Suppressor macrophage treated with lipopolysaccharide for 4 hours (primary cell): ENCODE measurements at places on chromosomes 6 and 20.

GRCh38 chr6:109336221-109336961 lies 45.9 kb downstream of the CD164 start:
- DNase-seq, result no peak

GRCh38 chr6:163857421-163857820 lies 442.9 kb downstream of the QKI start:
- DNase-seq, result no peak

GRCh38 chr6:57108691-57109090 lies 18.7 kb downstream of the ZNF451 start:
- peak; percentile 49 for DNase-seq

DNA sequence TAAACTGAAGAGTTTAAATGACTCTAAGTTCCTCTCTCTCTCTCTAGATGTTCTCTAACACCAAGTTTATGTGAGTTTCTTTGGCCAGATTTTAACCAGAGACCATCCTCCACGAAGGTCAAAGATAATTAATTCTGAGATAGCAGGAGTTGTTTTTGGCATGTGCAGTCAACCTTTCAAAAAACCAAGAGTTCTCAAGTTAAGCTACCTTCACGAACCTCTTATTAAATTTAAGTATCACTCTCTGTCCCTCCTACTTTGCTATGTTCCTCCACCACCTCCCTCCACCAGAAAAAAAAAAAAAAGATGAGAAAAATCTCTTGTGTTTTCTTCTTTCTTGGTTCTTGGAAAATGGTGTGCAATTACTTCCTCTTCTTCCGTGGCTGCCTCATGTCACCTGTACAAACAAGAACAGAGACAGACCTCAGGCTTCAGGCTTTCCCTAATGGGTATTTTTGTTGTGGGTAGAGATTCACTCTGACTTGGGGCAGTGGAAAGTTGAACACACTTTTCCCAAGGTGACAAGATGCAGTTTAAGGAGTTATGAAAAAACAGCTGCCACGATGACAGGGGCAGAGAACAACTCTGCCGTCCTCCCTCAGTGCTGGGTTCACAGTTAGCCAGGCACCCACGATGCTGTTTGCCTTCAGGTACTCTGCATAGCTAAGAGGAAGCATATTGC lies 64.3 kb downstream of the ADTRP start:
- DNase-seq, result no peak

DNA sequence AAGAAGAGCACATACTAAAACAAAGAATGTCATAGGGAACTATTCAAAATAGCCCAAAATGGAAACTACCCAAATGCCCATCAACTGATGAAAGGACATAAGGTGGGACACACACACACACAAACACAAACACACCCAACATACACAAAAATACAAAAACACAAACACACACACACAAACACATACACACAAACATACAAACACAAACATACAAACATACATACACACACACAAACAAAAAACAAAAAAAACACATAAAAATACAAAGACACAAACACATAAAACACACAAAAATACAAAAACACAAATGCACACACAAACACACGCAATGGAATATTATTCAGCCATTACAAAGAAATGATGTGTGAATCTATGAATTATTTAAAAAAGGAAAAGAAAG lies 203.6 kb downstream of the ERMARD start:
- no peak for DNase-seq

DNA sequence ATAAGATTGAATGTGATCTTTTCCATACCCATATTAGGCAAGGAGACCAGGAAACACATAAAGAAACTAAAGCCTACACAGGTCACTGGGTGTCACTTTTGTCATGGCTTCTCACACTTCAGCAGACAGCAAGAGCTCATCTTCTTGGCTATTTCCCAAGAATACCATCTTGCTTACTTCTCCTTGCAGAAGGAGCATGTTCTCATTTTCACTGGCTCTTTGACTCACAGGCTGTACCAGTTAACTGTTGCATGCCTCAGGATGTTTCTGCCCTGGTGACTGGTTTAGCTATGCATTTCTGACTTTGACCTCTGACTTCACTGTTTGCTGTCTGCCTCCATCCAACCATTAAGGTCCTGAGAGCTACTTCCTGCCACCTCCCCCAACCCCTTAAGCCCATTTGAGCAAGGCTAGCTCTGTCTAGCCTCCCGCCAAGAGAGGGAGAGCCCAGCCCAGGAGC lies 40.3 kb upstream of the OGFRL1 start:
- peak; percentile 96 for DNase-seq

DNA sequence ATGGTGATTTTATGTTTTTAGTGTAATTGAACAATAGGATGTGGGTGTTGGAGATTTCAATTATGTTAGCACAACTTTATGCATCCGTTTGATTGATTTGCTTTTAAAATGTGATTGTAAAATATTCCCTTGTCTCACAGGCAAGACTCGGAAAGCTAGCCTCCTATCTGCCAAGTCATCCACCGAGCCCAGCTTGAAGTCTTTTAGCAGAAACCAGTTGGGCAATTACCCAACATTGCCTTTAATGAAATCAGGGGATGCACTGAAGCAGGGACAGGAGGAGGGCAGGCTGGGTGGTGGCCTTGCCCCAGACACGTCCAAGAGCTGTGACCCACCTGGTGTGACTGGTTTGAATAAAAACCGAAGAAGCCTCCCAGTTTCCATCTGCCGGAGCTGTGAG lies 200.9 kb downstream of the SASH1 start:
- no peak for DNase-seq

DNA sequence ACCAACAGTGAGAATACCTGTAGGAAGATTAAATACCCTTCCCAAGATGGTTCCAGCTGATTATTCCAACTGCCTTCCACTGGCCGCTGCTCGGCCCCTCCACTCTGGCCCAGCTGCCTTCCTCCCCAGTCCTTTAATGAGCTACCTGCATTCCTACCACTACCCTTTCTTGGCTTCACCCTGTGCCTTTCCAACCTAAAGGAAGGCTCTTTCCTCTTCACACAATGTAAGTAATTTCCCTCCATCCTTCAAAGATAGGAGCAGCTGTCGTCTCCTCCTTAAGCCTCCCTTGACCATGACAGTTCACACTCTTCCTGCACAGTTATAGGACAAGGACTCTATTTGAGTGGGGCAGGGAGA lies 16.2 kb upstream of the SNX9 start:
- DNase-seq, result no peak

- no peak for DNase-seq
Measured at GRCh38 chr6:155443168-155443567, 12.5 kb downstream of the NOX3 start.

- DNase-seq, result no peak
Measured at GRCh38 chr20:48686238-48687116, 141.3 kb downstream of the PREX1 start.

- no peak for DNase-seq
Measured at GRCh38 chr6:64090352-64090751, 454.8 kb downstream of the PHF3 start.

GRCh38 chr6:149261364-149262040 lies 56.0 kb upstream of the TAB2 start:
- no peak for DNase-seq

GRCh38 chr6:138310821-138311220 lies 66.9 kb upstream of the SMIM28 start:
- no peak for DNase-seq

DNA sequence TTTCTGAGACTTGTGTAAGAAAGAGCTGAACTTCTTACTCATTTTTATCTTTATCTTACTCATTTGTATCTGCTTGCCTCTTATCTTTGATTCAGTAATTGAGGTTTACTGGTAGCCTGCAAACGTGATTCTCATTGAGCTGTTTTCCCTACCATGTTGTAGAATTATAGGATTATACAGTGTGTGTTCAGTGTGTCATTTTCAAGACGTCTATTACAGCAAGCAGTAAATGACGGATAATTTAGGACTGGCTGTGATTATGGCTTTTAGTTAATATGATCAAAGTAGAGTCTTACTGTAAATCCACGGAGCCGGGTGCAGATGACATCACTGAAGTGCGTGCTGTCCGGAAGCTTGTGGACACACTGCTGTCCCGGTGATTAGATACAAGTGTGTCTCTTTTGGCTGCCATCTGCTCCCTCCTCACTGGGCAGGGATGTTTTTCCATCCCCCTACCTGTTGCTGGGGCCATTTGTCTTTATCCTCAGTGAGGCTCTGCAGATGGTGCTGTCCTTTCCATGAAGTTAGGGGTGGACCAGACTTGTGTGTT lies 6.0 kb downstream of the NELFCD start:
- DNase-seq, result no peak

DNA sequence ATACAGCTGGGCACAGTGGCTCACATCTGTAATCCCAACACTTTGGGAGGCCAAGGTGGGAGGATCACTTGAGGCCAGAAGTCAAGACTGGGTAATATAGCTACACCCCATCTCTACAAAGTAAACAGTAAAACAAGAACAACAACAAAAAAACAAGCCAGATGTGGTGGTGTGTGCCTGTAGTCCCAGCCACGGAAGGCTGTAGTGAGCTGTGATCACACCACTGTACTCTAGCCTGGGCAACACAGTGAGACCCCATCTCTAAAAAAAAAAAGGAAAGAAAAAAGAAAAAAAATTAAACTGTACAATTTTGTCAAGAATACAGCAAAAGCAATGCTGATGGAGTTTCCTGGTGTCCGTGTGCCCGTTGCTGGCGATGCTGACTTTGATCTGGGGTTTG lies 47.2 kb upstream of the SLCO4A1 start:
- no peak for DNase-seq
